HFFc6 (cell line): ENCODE measurements at places on chromosomes 5 and 9. TPM values are rescaled to one million over a fixed set of nuclear protein-coding genes. Genes with fewer than 3 reads are reported as not detected.

GRCh38 chr9:101485924-101486692 is 47.5 kb upstream of the RNF20 start:
- no peak for DNase-seq

GRCh38 chr5:142883025-142883424 is 112.8 kb downstream of the ARHGAP26 start:
- DNase-seq: peak; percentile 36

- DNase-seq: no peak
Observed at GRCh38 chr5:111739416-111739815, 17.6 kb downstream of the NREP start.

The PCDHB7 gene
- 0.46 and 0.78 TPM in 2 replicates for total RNA-seq

The SMIM33 gene
- total RNA-seq: not detected in 2 replicates

The NR3C1 gene
- 61.6 to 72.7 TPM (median 70.0 TPM) in 3 replicates for total RNA-seq

The PROB1 gene
- 2.5 to 5.7 TPM (median 2.8 TPM) in 3 replicates for total RNA-seq

The WNT8A gene
- total RNA-seq: not detected in 3 replicates

The SPATA6L gene
- 0.18 to 1.3 TPM (median 0.66 TPM) in 3 replicates for total RNA-seq

The OR4F3 gene
- not detected in 2 replicates for total RNA-seq
